Activated CD8-positive, alpha-beta memory T cell treated with anti-CD3 and anti-CD28 coated beads for 1 hour (primary cell): ENCODE measurements at places on chromosomes 12 and 14.

GRCh38 chr14:33534632-33535031 is 416.2 kb downstream of the EGLN3 start:
- no peak for DNase-seq

DNA sequence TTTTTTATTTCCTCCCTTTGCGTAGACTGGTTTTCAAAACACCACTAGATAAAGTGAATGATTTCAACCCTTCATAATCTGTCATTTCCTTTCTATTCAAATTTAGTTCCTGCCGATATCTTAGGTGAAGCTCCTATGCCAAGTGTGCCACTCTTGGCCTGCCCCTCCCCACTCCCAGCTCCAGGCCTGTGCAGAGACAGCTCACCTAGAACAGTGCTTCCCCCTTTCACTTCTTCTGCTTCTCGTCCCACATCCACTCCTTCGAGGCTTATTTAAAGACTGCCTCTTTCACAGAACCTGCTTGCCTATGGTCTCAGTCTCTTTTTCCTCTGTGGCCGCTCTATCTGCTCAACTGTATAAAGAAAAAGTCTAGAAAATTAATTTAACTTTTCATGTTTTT is 473.8 kb downstream of the RAD51B start:
- no peak for DNase-seq

DNA sequence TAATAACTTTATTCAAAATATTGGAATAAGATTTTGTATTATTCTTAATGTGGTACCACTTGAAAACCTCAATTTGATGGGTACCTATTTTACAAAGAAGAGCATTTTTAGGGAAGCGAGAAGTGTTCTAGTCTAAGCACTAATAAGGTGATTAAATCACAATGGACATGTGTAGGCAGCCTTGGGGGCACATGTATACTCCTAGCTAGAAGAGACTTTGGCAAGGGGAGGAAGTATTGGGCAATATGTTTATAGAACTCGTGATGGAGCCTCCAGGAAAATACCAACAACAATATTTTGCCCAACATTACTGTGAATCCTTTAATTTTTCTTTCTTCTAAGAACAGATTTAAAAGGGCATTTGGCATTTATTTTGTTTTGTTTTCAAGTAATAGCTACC is 280.3 kb downstream of the ADAMTS20 start:
- no peak for DNase-seq

DNA sequence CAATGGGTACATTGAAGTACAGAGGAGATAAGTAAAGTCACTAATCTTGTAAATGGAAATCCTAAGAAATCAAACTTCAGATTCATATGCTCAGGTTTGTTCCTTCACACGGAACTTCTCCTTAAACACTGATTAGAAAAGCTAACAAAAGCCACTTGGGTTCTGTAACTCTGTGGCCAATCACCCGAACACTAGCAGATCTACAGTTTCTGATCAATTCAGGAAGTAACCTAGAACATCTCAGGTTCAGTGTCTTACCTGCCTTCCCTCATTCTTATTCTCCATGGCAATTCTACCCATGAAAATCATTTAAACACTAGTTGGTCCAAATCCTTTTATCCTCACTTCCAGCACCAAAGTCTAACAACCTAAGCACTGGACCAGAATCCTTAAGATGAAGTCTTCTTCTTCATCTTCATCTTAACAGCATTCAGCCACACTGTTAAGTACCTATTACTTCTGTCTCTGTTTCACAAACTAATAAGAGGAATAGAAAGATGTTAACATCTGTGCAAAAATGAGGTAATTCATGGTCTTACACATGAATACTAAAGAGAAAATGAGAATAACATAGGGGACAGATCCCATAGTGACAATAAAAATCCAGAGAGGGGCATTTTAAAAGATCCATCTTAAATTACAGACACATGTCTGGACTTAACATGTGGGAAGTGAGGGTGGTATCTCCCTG is 184.5 kb downstream of the SSPN start:
- no peak for DNase-seq

DNA sequence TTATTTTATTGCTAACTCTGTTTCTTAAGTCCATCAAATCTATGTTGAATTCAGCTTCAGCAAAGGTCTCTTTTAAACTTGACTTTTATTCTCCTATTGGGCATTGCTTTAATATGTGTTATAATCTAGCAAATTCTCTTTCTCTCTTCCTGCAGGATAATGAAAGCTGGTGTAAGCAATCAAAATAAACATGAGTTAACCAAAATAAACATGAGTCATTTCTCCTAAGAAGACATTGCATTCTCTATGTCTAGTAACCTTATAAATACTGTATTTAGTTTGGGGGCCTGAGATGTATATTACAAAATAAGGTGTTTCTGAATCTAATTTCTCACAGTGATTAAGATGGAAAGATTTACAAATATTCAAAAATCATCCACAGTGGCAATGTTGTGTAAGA is 739.1 kb upstream of the ATXN7L3B start:
- no peak for DNase-seq

- no peak for DNase-seq
These were observed 14.8 kb downstream of the ULK1 start for GRCh38 chr12:131909081-131909751.

GRCh38 chr12:91053951-91054715 is 3.7 kb downstream of the KERA start:
- no peak for DNase-seq

DNA sequence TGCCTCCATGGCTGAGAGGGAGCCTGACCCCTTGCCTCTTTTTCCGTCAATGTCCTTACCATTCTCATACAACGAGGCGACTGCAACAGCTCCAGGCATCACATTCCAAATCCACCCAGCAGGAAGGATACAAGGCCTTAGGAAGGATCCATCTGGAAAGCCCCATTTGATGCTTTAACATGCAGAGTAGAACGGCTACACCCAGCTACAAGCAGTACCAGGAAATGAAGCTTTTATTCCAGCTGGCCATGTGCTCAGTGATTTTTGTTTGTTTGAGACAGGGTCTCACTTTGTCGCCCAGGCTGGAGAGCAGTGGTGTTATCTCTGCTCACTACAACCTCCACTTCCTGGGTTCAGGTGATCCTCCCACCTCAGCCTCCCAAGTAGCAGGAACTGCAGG is 124.8 kb downstream of the TMEM132D start:
- no peak for DNase-seq

- DNase-seq = no peak
These were observed 33.3 kb downstream of the HEATR5A start for GRCh38 chr14:31387091-31387490.

DNA sequence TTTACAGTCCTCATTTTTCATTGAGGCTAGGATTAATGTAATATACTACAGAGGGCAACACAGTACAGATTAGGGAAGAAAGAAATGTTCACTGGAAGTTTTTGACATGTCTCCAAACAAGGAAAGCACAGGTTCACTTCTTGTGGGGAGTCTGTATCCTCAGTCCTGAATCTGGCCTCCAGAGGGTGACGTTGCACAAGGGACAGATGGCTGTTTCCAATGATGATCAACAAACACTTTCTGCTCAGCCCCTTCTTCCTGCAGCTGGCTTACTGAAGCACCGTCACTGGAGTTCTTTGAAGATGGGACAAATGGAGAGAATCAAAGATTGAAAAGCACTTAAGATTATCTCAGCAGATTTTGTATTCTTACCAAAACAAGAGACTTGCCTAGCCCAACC is 123.3 kb upstream of the OR4E1 start:
- DNase-seq = no peak

- no peak for DNase-seq
These were observed at the start of gene KLRC4 for GRCh38 chr12:10409392-10409791. Gene KLRC4 (minus strand): TSS chr12:10409757. CDS start chr12:10409575, 182 bp downstream.

GRCh38 chr14:94722397-94722796 is 47.5 kb downstream of the GSC start:
- DNase-seq = no peak

DNA sequence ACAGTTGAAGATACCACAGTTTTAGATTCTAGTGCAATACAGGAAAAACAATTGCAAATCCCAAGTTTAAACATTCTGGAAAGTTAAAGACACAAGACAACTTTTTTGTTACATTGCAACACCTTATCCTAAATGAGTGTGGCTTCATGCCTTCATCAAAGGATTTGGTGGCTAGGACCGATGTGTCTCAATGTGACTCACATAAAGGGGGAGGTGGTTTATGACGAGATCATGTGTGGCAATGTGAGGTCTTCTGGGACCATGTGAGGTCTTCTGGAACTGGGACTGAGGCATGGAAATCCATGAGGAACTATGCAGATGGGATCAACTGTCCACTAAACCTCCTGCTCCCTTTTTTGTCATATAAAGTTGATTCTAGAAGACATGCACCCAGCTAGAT is 166.2 kb downstream of the PAX9 start:
- no peak for DNase-seq

GRCh38 chr12:62776997-62777396 is 158.0 kb downstream of the PPM1H start:
- no peak for DNase-seq

DNA sequence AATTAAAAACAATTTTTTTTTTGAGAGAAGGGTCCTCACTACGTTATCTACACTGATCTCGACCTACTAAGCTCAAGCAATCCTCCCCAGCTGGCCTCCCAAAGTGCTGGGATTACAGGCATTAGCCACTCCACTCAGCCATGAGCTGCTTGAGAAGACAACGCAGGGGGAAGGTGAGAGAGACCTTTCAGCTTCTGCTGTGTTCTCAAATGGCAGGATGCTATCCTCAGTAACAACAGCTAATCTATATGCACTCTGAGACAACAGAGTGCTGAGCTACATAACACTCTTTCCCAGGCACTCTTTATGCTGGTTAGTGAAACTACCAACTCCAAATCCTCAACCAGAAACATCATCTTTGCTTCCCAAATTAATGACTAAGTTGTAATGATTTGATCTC is 526.1 kb downstream of the CCER1 start:
- no peak for DNase-seq

GRCh38 chr12:131850856-131851559 is 22.8 kb downstream of the MMP17 start:
- no peak for DNase-seq

DNA sequence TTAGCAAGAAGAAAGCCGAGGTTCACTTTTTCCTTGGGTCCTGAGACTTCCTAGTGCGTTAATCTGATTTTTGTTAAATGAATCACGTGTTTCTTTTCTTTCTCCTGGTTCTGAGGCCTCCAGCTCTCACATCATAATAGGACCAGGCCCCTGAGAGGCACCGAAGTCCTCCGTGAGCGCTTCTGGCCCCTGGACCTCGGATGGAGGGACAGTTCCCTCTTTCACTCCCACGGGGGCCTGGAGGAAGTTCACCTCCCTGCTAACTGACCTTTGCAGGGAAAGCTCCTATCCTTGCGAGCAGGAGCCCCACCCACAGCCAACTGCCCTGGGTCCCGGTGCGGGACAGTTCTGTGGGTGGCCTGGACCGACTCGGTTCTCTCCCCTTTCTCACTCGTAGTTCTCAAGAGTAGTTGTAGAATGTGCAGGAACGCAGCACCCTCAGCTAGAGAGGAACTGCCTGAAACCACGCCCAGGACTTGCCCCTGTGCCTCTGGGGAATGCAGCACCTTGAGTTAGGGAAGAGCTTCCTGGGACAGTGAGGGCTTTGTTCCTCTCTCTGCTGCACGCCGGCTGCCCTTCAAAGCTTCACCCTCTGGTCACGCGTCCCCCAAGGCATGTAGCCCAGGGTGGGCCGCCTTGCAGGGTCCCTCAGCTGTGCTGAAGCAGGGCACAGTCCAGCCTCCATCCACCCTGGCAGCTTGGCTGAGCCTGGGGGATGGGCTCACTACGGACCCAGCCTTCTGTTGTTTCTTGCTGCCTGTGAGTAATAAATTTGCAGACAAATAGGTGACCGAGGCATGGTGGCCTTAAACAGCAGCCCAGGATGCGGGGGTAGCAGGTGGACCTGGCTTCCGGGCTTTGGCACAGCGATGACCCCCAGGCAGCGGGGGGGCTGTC is 264.6 kb downstream of the ADGRD1 start:
- DNase-seq = no peak
